ENCODE measurements at places on chromosomes 3 and 15.

GRCh38 chr3:13785351-13785750 lies 94.5 kb downstream of the WNT7A start:
- no peak for DNase-seq

- DNase-seq, result no peak
Observed at GRCh38 chr3:17894434-17895060, 152.1 kb upstream of the TBC1D5 start.

- no peak for DNase-seq
Observed at GRCh38 chr3:31105011-31105410, 210.6 kb upstream of the GADL1 start.

- no peak for DNase-seq
Observed at GRCh38 chr3:50068134-50068533, 20.6 kb upstream of the RBM5 start.

DNA sequence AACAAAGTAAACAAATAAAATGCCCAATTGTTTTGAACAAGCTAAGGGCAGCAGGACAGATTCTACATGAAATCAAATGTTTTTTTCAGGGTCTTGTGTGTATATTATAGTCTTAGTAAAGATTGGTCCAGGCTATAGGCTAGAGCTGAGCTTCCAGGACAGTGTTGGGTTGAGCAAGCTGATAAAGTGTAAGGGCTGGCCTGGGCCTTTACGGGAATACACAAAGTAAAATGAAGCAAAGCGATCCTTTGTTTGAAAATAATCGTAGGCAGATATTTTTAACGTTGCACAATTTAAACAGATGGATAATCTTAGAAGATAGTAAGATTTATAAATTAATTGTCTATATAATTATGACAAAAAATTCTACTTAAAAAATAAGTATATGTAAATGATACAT lies 1204.6 kb downstream of the OTOL1 start:
- DNase-seq, result no peak

GRCh38 chr3:40713795-40714194 lies 189.0 kb downstream of the ZNF621 start:
- DNase-seq, result no peak

DNA sequence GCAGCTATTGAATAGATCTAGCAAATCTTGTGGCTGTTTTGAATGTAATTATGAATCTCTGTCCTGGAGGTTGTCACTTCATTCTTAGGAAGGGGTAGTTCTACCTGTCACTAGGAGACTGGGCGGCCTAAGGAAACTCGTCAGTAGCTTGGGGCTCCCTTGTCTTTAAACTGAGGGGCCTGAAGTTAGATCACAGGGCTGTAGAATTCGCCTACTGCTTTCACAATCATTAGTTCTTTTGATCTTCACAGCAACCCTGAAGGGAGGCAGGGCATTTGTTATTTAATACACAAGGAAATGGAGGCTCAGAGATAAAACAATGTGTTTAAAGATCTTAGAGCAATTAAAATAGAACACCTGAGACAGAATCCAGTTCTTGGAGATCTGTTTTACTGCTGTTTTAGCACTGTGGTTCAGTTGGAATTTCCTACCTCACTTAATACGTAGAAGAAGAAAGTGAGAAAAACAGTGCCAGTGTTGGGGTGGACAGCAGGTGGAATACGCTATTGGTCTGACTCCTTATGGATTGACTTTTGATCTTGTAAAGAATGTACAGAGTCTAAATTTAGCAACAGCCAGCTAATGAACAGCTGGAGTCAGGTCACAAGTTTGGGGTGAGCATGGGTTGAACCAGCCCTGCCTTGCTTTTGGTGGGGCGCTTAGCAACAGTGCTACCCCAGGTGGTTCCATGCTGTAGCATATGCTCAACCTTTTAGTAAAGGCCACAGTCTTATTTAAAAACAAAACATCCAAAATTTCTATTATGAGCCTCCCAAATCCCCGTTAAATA lies 71.4 kb upstream of the BHLHE40 start:
- peak; percentile 12 for DNase-seq

GRCh38 chr3:141811348-141811747 lies 48.1 kb downstream of the GRK7 start:
- DNase-seq, result no peak

- no peak for DNase-seq
Observed at GRCh38 chr3:103055021-103055520, 620.3 kb downstream of the ZPLD1 start.

DNA sequence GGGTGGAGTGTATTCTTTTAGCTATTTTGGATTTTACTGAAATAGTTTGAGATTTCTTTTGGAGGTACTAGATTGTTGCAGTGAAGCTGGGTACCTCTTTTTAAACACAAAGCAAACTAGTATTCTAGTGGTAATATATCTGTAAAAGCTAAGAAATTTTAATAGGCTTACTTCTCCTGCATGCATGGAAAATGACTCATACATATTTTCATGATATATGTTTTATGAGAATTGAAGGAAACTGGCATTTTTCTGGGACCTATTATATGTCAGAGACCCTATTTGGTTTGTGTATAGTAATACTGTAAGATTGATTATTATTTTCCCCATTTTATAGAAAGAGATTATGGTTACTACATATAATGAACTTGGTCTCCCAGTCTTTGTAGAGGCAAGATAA lies 851.0 kb downstream of the DIPK2A start:
- no peak for DNase-seq

DNA sequence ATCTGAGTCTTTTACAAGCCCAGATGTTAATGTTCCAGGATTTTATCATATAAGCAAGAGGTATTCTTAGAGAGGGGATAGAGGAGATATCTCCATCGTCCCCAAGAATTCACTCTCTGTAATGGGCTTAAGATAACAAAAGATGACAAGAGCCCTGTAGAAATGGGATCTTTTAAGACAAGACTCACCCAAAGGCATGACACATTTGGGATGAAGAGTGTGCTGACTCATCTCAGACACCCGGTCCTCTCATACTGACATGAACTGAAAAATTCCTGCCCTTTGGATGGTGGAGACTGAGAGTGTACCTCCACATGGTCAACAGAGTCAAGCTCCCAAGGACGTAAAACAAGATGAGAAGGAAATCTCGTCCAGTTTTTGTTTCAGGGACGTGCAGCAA lies 11.0 kb downstream of the LEKR1 start:
- no peak for DNase-seq

- DNase-seq, result no peak
Observed at GRCh38 chr3:30083315-30083714, 523.1 kb upstream of the TGFBR2 start.

GRCh38 chr3:72593881-72594397 lies 254.3 kb downstream of the SHQ1 start:
- DNase-seq, result no peak

GRCh38 chr15:22980189-22981050 lies at the start of gene CYFIP1:
Gene CYFIP1 (minus strand): TSS chr15:22980368. CDS start chr15:22947285, 33,083 bp downstream.
- DNase-seq, result peak; percentile 10

GRCh38 chr3:26630669-26631389 lies 8.3 kb downstream of the LRRC3B start:
- no peak for DNase-seq
